CD4-positive, alpha-beta T cell treated with Interleukin-4 for 1 hour (primary cell): ENCODE measurements at places on chromosomes 1 and 21.

DNA sequence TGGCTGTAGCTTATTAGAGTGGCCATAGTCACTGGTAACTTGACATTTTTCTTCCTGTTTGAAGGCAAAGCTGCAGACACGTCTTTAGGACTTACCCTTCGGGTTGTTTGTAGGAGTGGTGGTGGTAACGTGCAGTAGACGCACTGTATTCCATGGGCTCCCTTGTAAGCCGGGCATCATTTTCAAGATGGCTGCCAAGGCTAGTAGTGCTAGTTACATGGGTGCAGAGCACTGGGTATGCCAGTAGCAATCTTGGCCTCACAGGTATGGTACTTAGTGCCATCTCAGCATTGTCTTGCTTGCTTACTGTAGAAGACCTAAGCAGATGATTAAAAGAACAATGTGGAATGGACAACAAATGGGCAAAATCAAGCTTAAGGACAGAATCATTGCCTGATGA is 1.9 kb downstream of the YBX1 start:
- no peak for DNase-seq

- no peak for DNase-seq
Measured at GRCh38 chr1:230114237-230114651, 47.2 kb downstream of the GALNT2 start.

- no peak for DNase-seq
Measured at GRCh38 chr1:53550201-53550741, 91.1 kb downstream of the DMRTB1 start.

DNA sequence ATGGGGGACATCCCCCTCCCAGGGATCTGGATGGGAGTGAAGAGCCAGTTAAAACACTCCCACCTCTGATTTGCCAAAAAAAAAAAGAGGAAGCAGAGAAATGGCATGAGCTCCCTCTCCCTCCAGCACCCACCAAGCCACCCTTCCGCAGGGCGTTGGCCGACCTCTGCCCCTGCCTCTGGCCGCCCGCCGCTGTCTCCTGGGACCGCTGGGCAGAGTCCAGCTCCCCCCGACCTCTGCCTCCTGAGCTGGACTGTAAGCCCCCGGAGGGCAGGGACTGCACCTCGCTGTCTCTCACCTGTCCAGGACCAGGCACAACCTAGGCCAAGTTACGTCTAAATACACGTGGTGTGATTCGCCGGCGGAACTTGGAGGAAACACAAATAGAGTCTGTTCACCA is 174.3 kb downstream of the PRDM16 start:
- DNase-seq, result no peak

GRCh38 chr1:48916130-48917069 is 139.7 kb upstream of the BEND5 start:
- no peak for DNase-seq
